Stimulated activated CD8-positive, alpha-beta memory T cell treated with anti-CD3 and anti-CD28 coated beads, Interleukin-4, amount 100 ng/mL, for 24 hours (primary cell): ENCODE measurements at places on chromosomes 4 and X.

DNA sequence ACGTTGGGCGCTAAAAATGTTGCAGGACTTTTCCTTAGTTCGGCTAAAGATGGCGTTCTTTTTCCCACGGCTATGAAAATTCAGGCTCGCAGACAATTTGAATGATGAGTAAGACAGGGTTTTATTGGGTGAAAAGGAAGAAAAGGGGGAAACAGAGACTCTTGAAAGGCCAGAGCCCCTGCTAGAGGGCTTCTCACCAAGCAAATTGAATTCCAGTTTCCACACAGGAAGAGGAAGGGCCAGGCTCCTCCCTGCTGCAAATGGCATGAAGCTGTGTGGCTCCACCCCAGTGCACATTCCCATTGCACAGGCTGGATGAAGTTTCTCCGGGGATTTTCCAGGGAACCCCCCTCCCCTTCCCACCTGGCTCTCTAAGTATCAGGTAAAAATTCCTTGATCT lies 210.9 kb downstream of the KLHL4 start:
- no peak for DNase-seq

DNA sequence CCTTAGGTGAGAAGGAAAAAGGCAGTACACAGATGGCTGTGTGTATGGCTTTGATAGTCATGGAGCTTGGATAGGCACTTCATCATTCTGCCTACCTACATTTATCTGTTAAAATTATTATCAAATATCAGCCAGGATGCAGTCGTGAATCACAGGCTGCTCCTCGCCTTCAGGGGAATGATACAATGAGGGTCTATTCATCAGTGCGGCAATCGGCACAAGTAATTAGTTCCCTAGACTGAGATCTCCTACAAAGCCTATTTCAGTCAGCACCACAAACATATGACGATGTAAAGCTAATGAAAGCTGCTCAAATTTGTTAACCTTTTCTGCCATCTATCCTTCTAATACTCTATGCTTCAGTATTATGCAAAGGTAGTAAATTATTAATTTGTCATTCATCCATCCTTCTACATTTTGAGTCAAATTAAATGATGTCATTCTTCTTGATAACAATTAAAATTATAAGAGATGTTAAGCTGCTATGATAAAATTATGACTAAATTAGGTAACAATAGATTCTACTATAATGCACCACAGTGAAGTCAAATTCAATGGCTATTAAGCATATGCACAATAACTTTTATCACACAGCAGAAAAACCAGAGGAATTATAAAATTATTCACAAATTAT lies 19.0 kb downstream of the MAB21L2 start:
- no peak for DNase-seq

- peak; percentile 32 for DNase-seq
Observed at GRCh38 chr4:127782275-127783025, at the start of gene HSPA4L. HSPA4L (plus strand) TSS chr4:127782322; CDS start chr4:127782551, 229 bp downstream.

DNA sequence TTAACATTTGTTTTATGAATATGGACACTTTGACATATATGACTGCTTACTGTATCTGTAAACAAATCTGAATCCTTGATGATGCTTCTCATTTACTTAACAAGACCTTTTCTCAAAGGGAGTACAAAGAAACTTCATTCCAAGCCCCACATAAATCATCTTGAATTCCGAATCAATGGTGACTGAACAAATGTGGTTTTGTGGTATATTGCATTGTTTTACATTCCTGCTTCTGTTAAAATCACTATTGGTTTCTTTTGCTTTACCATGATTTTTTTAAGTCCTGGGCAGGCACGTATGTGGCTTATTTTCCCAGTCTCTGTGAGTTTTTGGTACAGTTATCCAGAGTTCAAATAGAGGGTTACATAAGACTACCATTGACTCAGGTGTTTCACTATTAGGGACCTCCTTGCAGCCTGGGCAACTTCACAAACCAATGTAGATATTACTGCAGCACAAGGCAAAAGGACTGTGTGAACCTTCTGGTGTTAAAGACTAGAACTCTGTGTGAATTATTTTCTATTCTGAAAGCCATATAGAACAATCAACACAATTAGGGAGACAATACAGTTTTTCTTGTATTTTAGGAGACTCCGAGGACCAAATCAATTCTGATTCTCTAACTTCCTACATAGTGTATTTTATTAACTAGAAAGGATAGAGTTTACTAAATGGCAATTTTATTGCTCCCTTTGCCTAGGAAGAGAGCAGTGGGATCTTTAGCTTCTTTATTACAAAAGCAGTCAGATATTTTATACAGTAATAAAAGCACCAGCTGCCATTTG lies 196.4 kb downstream of the GALNTL6 start:
- DNase-seq: no peak

- no peak for DNase-seq
Observed at GRCh38 chr4:11954093-11954492, 525.4 kb upstream of the HS3ST1 start.

DNA sequence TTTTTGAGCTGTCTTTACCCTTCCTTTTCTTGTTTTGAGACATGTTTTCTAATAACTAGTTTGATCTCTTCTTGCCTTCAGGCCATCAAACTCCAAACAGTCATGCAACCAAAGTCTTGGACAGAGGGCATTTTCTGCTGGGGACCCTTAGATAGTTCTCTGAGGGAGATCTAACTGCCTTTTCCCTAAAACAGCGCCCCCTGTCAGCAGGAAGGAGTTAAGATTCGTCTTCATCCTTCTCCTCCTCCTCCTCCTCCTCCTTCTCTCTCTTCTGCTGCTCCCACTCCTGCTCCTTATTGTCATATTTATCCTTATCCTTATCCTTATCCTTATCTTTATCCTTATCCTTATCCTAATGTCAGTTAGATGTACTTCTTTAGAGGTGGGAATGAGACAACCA lies 417.2 kb downstream of the TRAM1L1 start:
- no peak for DNase-seq

DNA sequence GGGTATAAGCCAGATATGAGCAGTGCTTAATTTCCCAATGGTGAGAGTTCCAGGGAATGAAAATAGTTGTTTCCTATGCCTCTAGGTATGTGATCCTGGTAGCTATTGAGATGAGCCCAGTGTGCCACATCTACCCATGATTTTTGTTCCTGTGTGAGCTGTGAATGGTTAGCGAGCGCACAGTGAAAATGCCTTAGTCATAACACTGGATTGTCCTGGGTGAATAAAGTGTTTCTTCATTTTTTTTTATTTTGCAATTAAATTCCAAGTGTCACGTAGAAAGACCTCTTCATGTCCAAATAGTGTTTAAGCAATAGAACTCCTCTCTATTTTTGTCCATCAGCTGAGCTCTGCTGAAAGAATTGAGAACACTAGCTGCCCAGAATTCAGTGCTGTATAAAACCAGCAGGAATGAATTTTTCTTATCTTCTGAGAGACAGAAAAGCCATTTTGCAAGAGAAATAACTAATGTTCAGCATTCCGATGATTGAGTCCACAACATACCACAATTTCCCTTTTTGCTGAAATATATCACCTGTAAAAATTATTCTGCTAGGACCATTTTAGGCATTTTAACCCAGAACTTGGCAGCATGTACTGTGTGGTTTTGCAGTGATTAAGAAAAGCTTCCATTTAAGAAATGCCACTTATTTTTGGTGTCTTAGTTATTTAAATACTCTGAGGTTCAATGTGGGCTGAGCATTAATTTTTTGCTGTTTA lies 5.6 kb downstream of the MAOA start:
- no peak for DNase-seq

DNA sequence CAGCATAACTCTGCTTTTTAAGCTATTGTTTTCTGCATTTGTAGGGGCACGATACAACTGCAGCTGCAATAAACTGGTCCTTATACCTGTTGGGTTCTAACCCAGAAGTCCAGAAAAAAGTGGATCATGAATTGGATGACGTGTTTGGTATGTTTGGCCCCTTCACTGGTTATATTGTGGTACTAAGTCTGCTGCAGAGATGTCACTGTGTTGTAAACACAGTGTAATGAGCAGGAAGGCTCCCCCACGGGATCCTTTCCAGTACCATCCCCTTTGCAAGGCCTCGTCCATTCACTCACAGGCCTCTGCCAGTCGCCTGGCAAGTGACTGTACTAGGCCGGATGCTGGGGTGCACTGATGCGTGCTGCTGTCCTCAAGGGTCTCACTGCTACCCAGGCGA lies 13.8 kb downstream of the CYP4V2 start:
- DNase-seq: no peak
